ENCODE measurements at places on chromosomes 4 and X.

DNA sequence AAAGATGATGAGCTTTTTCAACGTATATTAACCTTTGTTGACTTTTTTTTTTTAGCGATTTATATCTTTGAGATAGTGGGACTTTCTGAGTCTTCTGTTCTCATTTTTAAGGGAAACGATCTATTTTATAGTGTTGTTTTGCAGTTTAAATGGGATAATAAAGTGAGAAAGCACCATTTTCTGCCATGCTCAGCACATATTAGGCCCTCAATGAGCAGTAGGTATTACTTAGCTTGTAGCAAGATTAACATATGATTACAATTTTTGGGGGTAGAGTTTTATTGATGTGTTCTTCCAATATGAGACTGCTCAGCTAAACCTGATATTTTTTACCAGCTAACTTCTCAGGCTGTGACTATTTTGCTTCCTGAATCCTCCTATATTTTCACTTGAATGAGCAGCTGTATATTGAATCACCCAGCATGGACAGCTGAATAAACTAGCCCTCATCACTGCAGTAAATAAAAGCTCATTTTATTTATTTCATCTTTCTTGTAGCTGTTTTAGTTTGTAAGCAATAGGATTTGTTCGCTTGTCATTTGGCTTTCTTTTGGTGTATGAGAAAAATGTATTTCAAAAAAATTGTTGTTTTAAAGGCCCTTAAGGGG is 43.7 kb downstream of the UGT8 start:
- no peak for DNase-seq
- H3K27ac ChIP-seq: no peak overlapping the region
- no peaks in the 10 kb centered on the region for H3K36me3 ChIP-seq
- no peak overlapping the region for H3K4me3 ChIP-seq

DNA sequence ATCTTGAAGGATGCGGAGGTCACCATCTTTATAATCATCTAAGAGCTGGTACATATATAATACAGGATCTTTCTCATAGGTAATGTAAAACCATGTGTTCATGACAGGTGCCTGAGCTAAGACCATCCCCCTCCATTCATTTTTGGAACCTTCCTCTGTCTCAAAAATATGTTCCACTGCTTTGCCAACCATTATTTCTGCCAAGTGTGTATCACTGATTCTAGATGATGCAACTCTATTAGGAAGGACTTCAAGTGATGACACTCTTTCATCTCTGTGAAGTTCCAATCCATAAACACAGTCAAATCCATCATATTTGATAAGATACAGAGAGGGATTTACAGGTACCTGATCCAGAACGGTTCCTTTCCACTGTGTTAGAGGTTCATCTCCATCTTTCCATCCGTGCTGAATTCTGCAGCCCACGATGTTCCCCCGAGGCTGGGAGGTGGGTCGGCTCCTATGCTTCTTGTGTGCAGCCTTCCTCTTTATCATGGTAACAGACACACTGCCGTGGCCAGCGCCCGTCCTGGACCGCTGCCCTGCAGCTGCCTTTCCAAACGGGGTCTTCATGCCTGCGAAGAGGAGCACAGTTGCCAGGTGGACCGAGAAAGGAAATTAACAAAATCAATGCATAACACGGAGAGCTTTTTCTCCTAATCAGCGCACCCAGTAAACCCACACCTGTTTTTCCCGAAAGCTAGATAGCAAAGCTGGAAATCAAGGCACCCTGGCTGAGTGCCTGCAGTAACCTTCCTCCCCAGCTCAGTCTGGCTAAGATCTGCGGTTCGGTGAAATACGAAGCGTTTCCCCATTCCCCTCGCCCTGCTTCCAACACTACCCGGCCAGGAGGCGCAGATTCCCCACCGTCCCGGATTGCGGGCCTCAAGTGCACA is 718 bp downstream of the SPIN3 start:
- H3K27me3 ChIP-seq: no peaks in the 10 kb centered on the region
- peak overlapping the region; percentile 78 for H3K4me3 ChIP-seq
- H3K36me3 ChIP-seq: no peaks in the 10 kb centered on the region
- H3K27ac ChIP-seq: peak overlapping the region; percentile 28
- DNase-seq: no peak
- no peaks in the 10 kb centered on the region for H3K4me1 ChIP-seq

- no peaks in the 10 kb centered on the region for H3K27me3 ChIP-seq
- H3K4me1 ChIP-seq: no peaks in the 10 kb centered on the region
- H3K36me3 ChIP-seq: no peaks in the 10 kb centered on the region
- no peak overlapping the region for H3K27ac ChIP-seq
Measured at GRCh38 chrX:133448512-133449076, 33.3 kb upstream of the GPC4 start.

- H3K4me1 ChIP-seq: no peaks in the 10 kb centered on the region
- no peaks in the 10 kb centered on the region for H3K36me3 ChIP-seq
- H3K27me3 ChIP-seq: no peaks in the 10 kb centered on the region
- no peak overlapping the region for H3K4me3 ChIP-seq
Measured at GRCh38 chr4:26885912-26886274, 25.3 kb downstream of the STIM2 start.
